ENCODE measurements at places on chromosomes 5 and 9. TPM values are rescaled to one million over a fixed set of nuclear protein-coding genes. Genes with fewer than 3 reads are reported as not detected.

Gene WHRN
- total RNA-seq: 0.77 TPM

Gene SLC36A3
- total RNA-seq: not detected

Gene MARCHF11
- not detected for total RNA-seq

Gene BARHL1
- not detected for total RNA-seq
